ENCODE measurements at places on chromosomes 5 and 9.

GRCh38 chr9:124716808-124717207 is 54.3 kb downstream of the NR6A1 start:
- no peak for DNase-seq

GRCh38 chr5:112270299-112271293 is 148.5 kb downstream of the EPB41L4A start:
- DNase-seq = no peak

DNA sequence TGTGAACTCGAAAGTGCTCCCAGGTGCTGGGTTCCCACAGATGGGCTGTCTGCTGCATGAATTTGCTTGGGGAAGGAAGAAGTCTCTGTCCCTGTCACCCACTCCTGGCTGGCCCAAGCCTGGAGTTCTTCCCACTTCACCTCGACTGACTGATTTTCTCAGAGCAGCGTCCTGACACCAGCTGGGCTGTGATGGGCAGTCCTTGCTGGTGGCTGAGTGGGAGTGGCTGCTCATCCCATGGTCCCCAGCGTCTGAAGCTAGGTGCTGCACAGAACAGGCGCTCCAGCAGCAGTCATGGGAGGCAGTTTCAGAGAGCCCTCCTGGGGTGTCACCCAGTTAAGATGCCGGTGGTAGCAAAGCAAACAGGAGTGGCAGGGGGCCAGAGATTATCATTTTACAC is 10.1 kb upstream of the NEURL1B start:
- DNase-seq = no peak

GRCh38 chr5:62139741-62140140 is 166.3 kb upstream of the KIF2A start:
- no peak for DNase-seq

GRCh38 chr5:57779383-57780223 is 297.0 kb upstream of the ACTBL2 start:
- no peak for DNase-seq

DNA sequence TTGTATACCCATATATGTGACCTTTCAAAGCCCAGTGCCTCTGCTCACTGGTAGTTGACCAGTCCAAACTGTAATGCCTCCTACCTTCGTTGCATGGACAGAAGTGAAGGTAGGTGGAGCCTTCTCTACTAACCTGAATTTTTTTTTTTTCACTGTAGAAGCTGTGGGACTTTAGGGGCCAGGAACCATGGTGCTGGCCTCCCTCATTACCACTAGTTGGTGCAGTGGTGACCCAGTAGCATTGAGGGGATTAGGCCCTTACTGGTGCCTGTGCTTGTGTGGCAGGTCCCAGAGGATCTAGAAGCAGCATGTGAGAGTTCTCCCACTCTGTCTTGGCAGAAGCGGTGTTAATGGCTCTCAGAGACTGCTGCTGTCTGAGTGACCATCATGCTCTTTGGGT is 2.3 kb downstream of the RALGPS1 start:
- DNase-seq = no peak

- no peak for DNase-seq
These were observed 6.0 kb downstream of the SLC6A7 start for GRCh38 chr5:150195736-150196485.

All from C1 segment of cervical spinal cord (tissue), 14 donors.